Omental fat pad (tissue), 4 donors: ENCODE measurements at places on chromosomes 16 and 17.

GRCh38 chr17:2211661-2212399, 91.8 kb downstream of the SMG6 start:
- DNase-seq, result no peak

DNA sequence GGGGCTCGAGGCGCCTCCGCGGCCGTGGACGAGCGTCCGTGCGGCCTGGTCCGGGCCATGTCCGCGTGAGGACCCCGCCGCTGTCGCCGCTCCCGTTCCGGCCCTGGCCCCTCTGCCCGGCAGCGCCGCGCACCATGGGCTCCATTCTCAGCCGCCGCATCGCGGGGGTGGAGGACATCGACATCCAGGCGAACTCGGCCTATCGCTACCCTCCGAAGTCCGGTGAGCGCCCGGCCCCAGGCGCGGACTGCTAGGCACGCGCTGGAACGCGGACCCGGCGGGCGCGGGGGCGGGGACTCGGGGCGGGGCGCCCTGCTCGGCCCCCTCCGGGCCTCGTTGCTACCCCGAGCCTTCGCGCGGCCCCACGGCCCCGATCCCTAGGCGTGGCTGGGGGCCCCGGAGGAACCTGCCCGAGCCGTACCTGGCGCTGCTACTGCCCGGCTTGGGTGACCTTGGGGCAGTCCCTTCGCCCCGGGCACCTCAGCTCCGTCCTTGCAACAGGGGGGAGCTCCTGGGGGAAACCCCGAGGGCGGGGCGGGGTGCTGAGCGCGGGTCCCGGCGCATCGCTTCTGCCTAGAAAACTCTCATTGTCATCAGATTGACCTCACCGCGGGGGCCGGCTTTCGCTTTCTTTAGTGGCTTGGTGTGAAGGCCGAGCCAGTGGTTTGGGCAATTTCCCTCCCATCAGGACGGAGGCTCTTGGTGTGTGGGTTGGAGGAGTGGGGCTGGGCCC, 367 bp downstream of the MGRN1 start:
- DNase-seq, result peak; percentile 73

DNA sequence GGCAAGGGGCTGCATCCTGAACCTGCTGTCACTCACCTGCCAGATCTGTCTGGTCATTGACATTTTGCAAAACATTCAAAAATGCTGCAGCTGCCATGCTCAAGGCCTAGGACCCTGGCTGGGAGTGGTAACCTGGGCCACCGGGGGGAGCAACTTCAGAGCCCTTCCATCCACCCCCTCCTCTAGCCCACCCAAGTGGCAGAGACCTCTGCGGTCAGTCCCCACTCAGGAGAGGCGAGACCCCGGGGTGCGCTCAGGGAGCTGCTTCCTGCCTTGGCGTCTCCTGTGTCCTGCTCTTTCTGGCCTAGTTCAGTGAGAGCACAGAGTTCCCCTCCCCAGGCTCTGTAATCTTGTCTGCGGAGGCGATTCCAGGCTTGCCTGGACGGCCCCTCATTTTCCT, 108.8 kb downstream of the CCDC182 start:
- no peak for DNase-seq

- DNase-seq, result no peak
These were observed 968 bp downstream of the CEP112 start for GRCh38 chr17:66190738-66191592.

DNA sequence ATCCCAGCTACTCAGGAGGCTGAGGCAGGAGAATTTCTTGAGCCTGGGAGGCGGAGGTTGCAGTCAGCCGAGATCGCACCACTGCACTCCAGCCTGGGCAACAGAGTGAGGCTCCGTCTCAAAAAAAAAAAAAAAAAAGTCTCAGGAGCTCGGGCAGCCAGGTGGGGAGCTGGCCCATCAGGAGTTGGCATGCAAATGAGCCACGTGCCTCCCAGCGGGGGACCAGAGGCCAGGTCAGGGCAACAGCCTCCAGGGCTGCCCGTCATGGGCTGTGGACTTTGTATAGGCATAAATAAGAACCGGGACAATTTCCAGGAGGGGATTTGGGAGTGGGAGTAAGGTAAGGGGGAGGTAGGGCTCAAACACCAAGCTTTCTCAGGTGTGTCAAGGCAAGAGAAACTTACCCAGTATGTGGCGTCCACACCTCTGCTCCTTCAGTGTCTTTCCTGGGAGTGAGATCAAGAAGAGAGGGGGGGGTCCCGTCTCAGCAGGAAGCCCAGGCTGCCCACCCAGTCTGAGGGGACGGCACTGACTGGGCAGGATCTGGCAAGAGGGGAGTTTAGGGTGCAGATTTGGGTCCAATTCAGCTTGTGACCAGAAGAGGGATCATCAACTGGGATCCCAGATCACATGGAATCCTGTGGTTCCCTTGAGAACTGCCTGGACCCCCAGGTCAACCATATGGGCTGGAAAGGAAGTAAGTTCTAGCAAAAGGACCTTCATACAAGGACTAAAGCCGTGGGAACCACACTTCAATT, 22.3 kb upstream of the G6PC1 start:
- DNase-seq, result no peak

- peak; percentile 63 for DNase-seq
These were observed 1.6 kb upstream of the PPP1R9B start for GRCh38 chr17:50151937-50152547.

GRCh38 chr16:5016967-5017677, 16.6 kb downstream of the NAGPA start:
- DNase-seq, result no peak

DNA sequence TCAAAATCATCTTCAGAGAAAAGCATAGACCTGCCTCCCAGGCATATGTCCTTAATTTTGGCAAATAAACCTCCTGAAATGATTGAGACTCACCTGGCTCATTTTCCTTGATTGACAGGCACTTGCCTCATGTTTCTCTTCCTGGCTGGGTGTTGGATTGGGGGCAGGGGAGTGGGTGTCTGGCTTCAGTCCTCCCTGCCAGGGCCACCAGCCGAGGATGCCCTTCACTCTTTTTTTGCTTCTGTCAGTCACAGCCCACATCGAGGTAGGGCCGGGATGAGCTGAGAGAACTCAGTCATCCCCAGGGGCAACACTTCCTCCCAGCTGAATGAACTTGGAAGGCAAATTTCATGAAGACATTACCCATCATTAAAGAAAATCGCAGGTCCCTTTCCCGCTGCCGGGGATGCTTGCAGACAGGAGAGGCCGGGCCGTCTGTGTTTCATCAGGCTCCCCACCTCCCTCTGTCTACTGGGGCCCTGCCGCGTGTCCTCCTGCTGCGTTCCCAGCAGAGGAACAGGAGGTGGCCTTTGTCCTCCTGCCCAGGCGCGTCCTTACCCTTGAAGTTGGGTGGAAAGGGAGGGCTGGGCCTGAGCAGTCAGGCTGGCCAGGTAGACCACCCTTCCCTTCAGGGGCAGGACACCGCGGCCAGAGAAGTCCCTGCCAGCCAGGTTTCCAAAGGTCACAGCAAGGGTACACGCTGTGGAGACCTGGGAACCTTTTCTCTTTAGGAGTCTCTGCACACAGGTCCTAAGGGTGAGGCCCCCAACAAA, 11.2 kb upstream of the DNAH17 start:
- DNase-seq, result no peak

DNA sequence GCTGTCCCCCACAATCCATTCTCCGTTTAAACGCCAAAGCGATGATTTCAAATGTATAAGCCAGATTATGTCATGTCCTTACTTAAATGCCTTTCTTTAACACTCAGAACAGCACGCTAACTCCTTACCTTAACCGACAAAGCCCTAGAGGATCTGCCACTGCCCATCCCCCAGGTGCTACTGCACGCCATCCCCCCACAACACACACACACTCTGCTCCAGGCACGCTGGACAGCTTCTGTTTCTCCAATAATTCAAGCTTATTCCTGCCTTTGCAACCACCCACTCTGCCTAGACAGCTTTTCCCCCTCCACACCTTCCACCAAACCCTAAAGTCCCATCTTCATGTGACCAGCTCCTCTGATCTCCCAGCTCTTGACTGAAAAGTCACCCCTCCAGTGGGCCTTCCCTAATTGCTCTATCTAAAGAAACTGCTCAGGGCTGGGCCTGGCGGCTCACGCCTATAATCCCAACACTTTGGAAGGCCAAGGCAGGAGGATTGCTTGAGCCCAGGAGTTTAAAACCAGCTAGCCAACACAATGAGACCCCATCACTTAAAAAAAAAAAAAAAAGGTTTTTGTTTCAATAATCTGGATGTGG, 38.9 kb upstream of the RPL38 start:
- DNase-seq, result no peak

DNA sequence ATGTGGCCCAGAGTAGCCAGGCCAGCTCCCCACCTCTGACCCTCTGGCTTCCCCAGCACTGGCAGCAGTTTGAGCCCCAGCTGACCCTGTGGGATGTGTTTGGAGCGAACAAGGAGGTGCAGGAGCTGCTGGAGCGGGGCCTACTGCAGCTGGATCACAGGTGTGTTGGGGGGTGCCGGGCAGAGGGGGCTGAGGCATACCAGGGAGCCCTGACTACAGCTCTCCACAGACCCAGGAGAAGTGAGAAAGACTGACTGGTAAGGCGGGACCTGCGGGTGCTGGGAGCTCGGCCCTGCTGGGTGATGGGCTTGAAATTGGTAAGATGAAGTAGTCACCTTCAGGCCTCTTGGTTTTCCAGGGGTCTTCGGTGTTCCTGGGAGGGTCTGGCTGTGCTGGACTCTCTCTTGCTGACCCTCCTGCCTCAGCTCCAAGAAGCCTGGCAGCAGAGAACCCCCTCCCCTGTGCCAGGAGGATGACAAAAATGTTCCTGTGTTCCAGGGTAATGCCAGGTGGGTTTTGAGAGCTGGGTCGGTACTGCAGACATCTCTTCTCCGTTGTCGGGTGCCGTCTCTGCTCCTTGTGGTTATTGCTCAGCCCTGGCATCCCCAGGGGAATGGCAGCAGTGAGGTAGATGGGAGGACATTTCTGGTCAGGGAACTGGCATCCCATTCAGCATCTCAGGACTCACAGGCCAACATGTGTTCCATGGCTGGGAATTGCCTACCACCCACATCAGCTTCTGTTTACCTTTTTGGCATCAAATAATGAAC, 5.9 kb downstream of the RSAD1 start:
- DNase-seq, result no peak

GRCh38 chr16:29665294-29666077, 2.4 kb downstream of the SPN start:
- no peak for DNase-seq

GRCh38 chr17:17499402-17500145, 3.4 kb upstream of the RASD1 start:
- DNase-seq, result no peak

DNA sequence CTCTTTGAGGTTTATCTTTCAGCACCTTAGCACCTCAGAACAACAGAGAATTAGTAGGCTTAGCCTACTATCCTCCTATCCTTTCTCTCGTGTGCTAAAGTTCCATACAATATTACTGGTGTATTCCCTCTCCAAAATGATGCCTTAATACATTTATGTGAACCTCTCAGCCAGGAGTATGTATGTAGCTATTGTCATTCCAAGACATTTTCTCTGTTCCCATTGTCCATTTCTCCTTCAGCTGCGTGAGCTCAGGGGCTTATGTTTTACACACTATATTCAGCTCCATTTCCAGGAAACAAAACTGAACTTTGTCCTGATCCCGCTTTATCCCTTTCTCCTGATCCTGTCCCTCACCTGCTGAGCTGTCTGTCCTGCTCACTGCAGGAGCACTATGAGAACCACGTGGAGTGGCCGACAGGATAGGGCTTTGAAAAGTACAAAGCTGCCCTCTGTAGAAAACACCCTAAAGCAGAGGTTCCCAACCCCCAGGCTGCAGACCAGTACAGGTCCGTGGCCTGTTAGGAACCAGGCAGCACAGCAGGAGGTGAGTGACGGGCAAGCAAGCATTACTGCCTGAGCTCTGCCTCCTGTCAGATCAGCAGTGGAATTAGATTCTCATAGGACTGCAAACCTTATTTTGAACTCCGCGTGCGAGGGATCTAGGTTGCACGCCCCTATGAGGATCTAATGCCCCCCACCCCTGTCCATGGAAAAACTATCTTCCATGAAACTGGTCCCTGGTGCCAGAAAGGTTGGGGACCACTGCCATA, 55.7 kb downstream of the CENPV start:
- DNase-seq, result no peak

DNA sequence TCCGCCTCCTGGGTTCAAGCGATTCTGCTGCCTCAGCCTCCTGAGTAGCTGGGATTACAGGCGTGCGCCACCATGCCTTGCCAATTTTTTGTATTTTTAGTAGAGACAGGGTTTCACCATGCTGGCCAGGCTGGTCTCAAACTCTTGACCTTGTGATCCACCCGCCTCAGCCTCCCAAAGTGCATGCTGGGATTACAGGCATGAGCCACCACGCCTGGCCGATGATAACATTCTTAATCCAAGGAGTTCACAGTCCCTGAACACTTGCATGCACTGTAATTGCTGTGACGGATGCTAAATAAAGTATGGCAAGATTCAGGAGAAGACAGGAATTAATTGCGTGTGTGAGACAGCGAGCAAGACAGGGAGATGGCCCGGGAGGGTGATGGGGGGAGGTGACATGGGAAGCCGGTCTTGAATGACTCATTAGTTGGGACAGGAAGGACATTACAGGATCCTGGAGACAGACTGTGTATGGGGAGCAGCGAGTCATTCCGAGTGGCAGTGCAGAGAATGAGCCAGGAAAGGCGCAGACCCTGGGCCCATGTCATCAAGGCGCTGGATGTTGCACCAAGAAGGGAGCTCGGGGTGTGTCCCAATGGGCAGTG, 6.7 kb downstream of the ABCA3 start:
- no peak for DNase-seq

DNA sequence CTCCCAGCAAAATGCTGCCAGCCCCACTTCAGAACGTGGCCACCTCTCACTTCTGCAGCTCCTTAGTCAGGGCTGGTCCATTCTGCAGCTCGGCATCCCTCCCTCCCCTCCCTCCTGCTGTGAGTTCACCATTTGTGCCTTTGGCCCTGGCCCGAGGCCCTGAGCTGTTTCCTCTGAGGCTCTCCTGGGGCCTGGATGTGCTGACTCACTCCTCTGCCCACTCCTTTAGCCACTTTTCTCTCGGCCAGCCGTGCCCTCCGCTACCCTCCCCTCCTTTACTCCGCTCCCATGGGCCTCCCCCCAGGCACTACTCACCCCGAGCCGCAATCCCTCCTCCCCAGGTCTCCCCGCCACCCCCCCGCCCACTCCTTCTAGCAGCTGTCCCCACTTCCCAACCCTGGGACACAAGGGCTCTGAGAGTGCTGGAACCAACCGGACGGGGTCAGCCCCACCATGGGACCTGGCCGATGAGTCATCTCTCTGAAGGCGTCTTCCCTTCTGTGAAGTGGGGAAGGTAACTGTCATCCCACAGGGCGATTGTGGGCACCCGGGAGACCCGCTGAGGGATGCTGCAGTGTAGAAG, 11.5 kb downstream of the KCNG4 start:
- DNase-seq, result peak; percentile 35

GRCh38 chr16:4298761-4299522, 16.9 kb upstream of the GLIS2 start:
- DNase-seq, result peak; percentile 32
